ENCODE measurements at places on chromosomes 12 and 14. TPM values are rescaled to one million over a fixed set of nuclear protein-coding genes. Genes with fewer than 3 reads are reported as not detected.

PPM1A gene
- 43.7 TPM for total RNA-seq

GRCh38 chr12:20822415-20822814 is 11.9 kb downstream of the SLCO1B3 start:
- no peak overlapping the region for H3K4me3 ChIP-seq
- H3K27me3 ChIP-seq = no peaks in the 10 kb centered on the region
- H3K27ac ChIP-seq = no peak overlapping the region
- DNase-seq = no peak
- H3K36me3 ChIP-seq = no peaks in the 10 kb centered on the region

- DNase-seq = no peak
- no peak overlapping the region for H3K27ac ChIP-seq
Measured at GRCh38 chr12:124963211-124963610, 25.7 kb downstream of the DHX37 start.

ANKRD33 gene
- total RNA-seq = not detected

DNA sequence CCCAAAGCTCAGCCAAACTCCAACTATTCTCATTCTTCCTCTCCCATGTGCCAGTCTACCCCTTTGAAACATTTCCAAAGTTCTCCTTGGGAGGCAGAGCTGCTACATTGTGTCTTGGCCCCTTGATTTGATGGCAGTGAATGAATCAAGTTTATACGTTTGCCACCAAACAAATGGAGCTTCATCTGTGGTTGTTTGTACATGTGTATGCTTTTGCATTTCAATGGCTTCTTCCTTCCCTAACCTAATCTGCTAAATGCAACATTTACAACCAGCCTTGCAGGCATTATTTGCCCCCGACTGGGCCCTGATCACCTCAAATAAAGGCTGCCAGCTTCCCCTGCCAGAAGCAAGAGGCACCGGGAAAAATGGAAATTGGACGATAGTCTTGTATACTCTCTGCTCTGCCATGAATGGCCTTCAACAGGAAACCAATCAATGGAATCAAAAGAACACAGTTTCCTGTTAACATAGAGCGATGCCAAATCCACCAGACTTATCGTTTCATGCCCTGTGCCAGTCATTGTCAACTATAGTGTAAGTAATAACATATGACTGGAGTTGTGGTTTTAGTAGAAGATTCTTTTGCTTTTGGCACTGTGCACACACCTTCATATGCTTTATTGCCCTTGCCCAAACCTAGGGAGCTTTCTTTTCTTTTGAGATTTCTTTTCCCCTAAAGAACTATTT is 97.8 kb downstream of the TMEM30B start:
- H3K4me1 ChIP-seq = peaks cover 1% of the 10 kb centered on the region
- no peak overlapping the region for H3K27ac ChIP-seq
- no peak for DNase-seq
- no peaks in the 10 kb centered on the region for H3K36me3 ChIP-seq
- no peaks in the 10 kb centered on the region for H3K27me3 ChIP-seq

- H3K27me3 ChIP-seq = no peaks in the 10 kb centered on the region
- no peak overlapping the region for H3K4me3 ChIP-seq
- H3K36me3 ChIP-seq = no peaks in the 10 kb centered on the region
- no peaks in the 10 kb centered on the region for H3K4me1 ChIP-seq
- DNase-seq = no peak
Measured at GRCh38 chr14:91387169-91387835, 30.3 kb downstream of the CCDC88C start.

- H3K27ac ChIP-seq = no peak overlapping the region
- no peak for DNase-seq
- no peak overlapping the region for H3K4me3 ChIP-seq
- peaks cover 4% of the 10 kb centered on the region for H3K4me1 ChIP-seq
- no peaks in the 10 kb centered on the region for H3K36me3 ChIP-seq
- no peaks in the 10 kb centered on the region for H3K27me3 ChIP-seq
Measured at GRCh38 chr14:103894723-103895059, 33.6 kb upstream of the TDRD9 start.

DNA sequence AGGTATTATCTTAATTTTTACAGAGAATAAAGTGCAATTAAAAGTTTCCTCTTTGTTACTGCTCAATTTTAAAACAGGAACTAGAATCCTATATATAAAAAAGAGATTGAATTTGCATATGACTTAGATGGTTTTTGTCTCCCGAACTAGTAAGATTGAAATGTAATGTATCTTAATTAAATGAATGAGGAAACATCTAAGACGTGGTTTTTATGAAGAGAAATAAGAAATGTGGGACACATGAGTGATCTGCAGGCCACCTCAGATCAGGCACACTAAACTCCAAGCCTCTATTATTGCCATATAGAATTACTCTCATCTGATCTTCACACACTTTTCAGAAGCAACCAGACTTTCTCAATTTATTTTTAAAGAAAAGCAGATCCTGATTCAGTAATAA is 158.6 kb downstream of the CPNE8 start:
- no peak overlapping the region for H3K4me3 ChIP-seq
- no peaks in the 10 kb centered on the region for H3K4me1 ChIP-seq
- H3K36me3 ChIP-seq = no peaks in the 10 kb centered on the region
- no peak for DNase-seq
- no peaks in the 10 kb centered on the region for H3K27me3 ChIP-seq
- no peak overlapping the region for H3K27ac ChIP-seq

DNA sequence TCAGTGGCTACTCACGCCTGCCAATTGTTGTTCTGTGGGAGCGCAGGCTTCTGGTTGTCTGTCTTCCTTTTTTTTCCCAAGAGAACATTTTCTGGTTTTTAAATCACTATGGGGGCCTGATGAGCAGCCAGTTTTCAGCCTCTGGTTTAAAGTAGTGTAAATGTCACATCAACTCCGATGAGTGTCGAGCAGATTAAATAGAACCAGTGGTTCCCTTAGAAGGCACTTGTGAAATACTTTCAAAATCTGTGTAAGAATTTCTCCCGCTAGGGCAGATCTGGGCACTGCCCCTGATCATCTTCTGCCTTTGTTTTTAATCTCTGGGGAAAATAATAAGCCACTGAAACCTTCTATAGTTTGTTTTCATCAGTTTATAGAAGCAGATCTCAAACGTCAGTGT is 130.4 kb downstream of the PRIMA1 start:
- no peaks in the 10 kb centered on the region for H3K27me3 ChIP-seq
- H3K4me3 ChIP-seq = no peak overlapping the region
- DNase-seq = no peak

- peaks cover 12% of the 10 kb centered on the region for H3K4me1 ChIP-seq
- H3K27ac ChIP-seq = peak overlapping the region; percentile 63
- H3K36me3 ChIP-seq = no peaks in the 10 kb centered on the region
- no peak for DNase-seq
- no peak overlapping the region for H3K4me3 ChIP-seq
Measured at GRCh38 chr12:11863988-11864387, 206.8 kb upstream of the BCL2L14 start.

IL31 gene
- total RNA-seq = not detected
